Activated CD8-positive, alpha-beta memory T cell treated with anti-CD3 and anti-CD28 coated beads for 1 hour (primary cell): ENCODE measurements at places on chromosomes 7 and 10.

DNA sequence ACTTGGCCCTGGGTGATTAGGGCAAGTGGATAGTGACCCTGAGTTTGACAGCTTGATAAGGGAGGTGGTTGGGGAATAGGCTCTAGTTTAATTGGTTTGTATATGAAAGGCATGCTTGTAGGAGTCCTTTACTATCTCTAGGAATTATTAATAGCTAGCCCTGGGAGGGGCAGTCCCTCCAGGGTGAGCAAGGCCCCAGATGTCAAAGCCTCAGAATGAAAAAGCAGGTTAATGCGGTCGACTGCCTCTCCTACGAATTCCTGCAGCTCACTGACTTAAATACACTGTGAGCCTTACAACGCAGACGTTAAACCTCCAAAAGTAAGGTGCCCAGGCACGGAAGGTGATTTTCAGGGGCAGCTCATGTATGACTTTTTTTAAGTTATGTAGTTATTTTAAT lies 5.2 kb upstream of the BTBD16 start:
- no peak for DNase-seq

DNA sequence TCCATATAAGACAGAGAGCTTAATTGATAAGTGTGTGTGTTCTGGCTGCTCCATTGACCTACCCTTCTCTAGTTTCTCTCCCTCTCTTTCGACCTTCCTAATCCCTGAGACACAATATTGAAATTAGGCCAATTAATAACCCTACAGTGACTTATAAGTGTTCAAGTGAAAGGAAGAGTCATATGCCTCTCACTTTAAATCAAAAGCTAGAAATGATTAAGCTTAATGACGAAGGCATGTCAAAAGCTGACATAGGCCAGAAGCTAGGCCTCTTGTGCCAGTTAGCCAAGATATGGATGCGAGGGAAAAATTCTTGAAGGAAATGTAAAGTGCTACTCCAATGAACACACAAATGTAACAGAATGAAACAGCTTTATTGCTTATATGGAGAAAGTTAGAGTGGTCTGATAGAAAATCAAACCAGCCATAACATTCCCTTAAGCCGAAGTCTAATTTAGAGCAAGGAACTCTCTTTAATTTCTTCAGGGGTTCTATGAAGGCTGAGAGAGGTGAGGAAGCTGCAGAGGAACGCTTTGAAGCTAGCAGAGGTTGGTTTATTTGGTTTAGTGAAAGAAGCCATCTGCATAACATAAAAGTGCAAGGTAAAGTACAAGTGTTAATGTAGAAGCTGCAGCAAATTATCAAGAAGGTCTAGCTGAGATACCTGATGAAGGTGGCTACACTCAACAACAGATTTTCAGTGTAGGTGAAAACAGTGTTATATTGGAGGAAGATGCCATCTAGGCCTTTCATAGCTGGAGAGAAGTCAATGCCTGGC lies 53.8 kb downstream of the ST7 start:
- no peak for DNase-seq

DNA sequence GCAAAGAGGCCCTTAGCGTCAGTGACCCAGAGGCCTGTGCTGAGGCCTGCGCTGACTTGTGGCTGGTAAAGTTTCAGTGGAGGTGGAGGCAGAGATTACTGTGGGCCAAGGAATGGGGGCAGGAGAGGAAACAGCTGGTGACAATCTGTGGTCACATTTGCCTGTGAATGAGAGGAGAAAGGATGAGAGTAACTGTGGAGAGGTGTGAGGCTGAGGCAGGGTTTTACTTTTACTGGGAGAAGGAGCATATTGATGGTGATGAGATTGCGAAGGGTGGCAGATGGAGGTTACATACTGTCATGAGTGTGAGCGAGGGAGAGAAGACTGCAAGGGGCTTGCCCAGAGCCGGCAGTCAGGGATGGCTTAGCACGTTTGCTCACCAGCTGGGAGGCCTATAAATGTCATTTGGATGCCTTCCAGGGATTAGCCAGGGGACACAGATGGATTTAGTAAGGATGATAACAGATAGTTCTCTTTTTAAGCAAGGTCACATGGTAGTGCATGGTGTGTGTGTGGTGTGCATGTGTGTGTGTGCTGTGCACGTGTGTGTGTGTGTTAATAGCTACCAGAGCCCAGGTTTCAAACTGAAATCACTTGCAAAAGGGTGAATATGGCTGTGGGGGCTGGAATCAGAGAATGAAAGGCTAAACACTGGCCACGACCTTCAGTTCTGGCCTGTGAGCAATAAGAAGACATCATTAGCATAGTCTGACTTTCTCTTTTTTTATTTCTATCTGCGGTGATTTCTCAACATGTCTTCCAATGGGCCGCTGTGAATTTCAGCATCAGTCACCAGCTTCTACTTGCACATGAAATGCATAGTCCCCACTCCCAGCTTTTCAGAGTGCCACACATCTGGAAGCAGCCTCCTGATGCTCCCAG lies 291.5 kb upstream of the ZNF32 start:
- DNase-seq: no peak

DNA sequence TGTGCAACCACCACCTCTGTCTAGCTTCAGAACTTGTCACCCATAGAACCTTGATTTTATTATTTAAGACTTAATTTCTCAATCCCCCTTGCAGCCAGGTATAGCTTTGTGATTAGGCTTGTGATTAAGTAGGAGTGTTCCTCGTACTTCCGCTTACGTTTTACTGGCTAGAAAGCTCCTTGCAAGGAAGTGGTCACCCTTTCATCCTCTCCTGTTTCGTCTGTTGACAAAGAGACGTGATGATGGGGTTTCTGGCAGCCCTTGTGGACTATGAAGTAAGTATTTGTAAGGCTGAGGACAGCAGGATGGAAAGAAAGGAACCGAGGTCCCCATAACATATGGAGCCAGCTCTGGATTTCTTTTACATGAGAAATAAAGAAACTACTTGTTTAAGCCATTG lies 86.5 kb upstream of the KDM7A start:
- DNase-seq: no peak

- DNase-seq: peak; percentile 20
These were observed 5.4 kb upstream of the ZFYVE27 start for GRCh38 chr10:97731346-97732051.

- DNase-seq: no peak
These were observed 43.7 kb upstream of the WAC start for GRCh38 chr10:28489206-28489605.

GRCh38 chr10:90167174-90168064 lies 466.0 kb downstream of the KIF20B start:
- no peak for DNase-seq

GRCh38 chr10:67107670-67108069 lies 181.8 kb downstream of the LRRTM3 start:
- no peak for DNase-seq

GRCh38 chr10:43983405-43983804 lies 334.7 kb upstream of the ZNF32 start:
- no peak for DNase-seq

GRCh38 chr7:117097860-117098259 lies 144.6 kb downstream of the ST7 start:
- DNase-seq: no peak

GRCh38 chr10:24822590-24822989 lies 98.9 kb upstream of the ARHGAP21 start:
- no peak for DNase-seq

GRCh38 chr10:15738270-15738925 lies 18.7 kb upstream of the ITGA8 start:
- no peak for DNase-seq

- DNase-seq: no peak
These were observed 103.6 kb downstream of the ARHGAP22 start for GRCh38 chr10:48501226-48501625.

DNA sequence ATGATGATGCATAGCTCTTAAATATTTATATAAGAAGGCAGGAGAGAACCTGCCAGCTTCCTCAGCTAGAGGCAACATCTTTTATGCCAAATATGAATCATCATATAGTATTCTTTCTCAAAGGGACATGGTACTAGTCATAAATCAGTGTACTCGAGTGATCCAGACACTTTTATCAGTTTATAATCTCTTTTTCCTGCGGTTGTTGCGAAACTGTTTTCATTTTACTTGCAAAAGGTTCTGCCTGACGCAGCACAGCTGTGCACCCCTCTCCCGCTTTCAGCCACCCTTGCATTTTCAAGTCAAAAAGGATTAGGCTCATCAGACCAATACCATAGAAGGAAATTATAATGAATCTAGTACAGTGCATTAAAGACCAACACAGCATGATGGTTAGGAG lies 332.3 kb upstream of the PRKCQ start:
- DNase-seq: no peak

DNA sequence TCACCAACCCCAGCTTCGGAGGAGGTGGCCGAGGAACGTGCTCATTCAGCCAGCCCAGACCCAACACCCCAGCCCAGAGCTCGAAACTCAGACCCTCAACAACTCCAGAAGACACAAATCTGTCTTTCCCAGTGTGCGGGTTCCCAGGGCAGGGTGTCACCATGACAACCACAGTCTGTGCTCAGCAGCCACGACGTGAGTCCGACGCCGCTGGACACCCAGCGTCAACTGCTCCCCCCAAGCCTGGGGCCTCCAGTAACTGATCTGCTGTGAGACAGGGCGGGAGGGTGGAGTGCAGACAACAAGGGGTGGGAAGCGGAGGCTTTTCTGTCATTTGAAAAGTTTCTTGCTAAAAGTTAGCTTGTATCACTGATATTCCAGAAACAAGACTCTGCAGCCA lies 167.2 kb downstream of the MAD1L1 start:
- DNase-seq: no peak
